ENCODE measurements at places on chromosomes 5 and 9. TPM values are rescaled to one million over a fixed set of nuclear protein-coding genes. Genes with fewer than 3 reads are reported as not detected.

GRCh38 chr9:123590499-123590898, 234.5 kb downstream of the CRB2 start:
- DNase-seq = no peak

DNA sequence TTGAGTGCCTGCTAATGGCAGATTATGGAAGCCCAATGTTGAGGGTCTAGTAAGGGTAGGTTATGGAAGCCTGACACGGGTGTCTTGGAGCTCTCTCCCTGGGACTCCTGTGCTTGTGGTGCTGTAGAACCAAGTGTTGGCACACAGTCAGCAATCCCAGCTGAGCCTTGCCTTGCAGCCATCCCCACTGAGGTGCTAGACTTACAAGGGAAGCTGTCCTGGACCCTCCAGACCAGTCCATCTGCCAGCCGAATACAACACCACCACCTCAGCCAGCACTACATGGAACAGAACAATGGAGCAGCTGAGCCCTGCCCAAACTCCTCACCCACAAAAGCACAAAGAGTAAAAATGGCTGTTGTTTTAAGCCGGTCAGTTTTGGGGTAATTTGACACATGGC, 90.5 kb upstream of the DNAH5 start:
- no peak for DNase-seq

- no peak for DNase-seq
Measured at GRCh38 chr5:51194671-51195070, 188.6 kb upstream of the ISL1 start.

DNA sequence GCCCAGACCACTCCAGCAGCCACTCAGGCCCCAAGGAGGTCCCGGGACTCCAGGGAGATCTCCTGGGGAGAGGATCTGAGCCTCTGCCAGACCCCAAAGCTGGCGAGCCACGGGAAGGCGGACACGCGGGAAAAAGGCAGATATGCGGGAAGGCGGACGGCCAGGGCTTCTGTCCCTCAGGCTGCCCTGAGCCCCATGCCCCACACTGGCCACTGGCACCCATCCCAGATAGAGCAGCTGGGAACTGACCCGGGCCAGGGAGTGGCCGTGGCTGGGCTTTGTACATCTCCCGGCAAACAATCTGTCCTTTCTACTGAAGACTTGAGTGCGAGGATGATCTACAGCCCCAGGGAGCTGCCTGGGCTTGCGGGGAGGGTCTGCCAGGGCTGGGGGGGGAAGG, 21.1 kb upstream of the NOTCH1 start:
- DNase-seq = no peak

DNA sequence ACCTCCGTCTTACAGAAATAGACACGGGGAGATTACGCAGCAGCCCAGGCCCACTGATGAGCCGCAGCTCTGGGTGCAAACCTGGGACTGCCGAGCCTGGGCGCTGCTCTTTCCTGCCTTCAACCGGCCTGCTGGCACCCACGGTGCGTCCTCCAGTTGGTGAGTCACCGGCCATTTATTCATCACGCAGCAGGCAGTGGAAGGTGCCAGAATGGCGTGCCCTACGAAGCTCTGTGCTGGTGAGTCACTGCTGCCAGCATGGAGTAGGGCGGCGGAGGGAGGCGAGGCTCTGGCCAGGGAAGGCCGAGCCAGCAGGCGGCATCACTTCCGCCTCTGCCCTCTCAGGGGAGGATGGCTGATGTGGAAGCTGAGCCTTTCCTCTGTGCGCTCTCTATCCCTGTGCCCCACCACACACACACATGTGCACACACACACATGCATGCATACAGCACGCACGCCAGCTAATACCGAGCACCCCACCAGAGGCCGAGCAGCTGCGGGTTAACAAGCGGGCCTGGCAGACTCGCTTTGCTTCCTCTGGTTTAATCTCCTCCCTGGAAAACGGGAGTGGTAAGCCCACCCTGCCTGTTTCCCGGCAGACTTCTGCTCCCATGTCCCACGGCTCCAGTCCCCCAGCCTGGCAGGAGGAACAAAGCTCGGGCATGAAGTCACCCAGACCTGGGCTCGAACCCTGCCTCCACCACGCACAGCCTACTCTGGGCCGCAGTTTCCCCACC, 39.2 kb downstream of the OLFM1 start:
- DNase-seq = no peak

GRCh38 chr5:76715736-76716455, at the start of gene F2R:
Gene F2R (plus strand): TSS chr5:76716126. CDS start chr5:76716308, 182 bp downstream.
- peak; percentile 67 for DNase-seq

DNA sequence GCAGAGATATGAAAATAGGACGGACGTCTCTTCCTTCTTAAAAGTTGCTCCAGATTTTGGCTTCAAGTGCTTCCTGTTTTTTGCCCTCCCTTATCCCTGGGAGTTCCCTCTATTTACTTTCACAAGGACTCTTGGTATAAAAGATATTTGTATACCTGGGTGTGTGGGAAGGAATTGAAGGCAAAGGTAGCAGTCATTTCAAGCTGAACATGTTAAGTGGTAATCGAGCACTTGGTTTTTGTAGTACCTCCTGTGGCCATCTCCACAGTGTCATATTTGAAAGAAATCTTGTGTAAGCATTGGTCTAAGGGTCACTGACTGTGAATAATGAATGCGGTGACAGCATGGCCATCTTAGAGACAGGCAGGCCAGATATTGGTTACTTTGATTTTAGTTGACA, 593.6 kb downstream of the MTRR start:
- no peak for DNase-seq

DNA sequence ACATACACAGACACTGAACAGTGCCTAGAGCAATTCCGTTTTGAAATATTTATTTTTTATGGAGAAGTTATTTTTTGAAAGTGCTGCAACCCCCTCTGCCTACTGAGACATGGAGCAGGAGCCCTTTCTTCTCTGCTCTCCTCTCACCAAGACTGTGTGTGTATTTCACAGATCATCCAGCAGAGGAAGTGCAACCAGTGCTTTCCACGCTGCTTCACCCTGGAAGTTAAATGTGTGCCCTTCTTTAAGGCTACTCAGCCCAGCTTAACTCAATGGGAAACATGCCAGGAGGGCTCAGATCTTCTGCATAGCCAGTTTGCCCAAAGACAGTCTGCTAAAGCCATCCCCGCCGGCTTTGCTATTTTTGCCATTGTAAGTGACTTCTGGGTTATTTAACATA, 606.3 kb downstream of the TLE1 start:
- DNase-seq = no peak

DNA sequence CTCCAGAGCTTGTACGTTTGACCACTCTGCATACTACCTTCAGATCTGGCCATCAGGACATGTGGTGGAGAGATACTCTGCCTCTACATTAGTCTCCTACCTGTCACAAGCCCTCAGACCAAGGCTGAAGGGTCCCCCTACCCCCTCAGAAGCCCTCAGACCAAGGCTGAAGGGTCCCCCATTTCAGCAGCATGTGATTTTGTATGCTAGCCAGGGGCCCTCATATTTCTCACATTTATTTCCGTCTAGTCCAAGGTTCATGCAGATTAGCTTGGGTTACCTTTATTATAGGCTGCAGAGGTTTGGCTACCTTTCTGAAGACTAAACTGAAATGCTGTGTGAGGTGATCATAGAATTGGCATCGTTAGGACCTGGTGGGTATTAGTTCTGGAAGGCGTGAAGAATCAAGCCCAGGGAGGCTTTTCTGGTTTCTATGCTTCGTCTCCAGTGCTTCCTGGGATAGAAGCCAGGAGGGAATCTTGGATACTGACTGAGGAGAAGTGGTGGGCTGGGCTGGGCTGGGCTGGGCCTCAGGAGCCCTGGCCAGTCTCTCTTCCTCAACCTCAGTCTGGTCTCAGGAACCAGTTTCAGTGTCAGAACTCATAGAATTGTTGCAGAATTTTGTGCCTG, 2.8 kb downstream of the SMIM32 start:
- peak; percentile 41 for DNase-seq

DNA sequence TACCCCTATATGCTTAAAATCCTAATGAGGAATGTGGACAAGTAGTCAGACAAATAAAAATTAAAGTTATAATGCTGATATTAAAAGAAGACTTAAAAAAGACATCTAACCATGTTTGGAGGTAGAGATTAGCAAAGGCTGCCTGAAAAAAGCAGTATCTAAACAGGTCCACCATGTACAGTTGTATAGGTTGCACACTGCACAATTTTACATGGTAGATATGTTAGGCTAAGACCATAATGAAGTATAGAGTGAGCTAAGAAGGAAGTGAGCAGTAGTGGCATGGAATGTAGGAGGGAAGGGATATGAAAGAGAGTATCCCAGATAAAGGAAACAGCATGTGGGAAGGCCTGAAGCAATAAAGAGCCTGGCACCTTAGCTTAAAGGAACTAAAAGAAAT, 51.1 kb downstream of the MAMDC2 start:
- no peak for DNase-seq

- DNase-seq = no peak
Measured at GRCh38 chr9:107138261-107138992, 144.7 kb upstream of the RAD23B start.

DNA sequence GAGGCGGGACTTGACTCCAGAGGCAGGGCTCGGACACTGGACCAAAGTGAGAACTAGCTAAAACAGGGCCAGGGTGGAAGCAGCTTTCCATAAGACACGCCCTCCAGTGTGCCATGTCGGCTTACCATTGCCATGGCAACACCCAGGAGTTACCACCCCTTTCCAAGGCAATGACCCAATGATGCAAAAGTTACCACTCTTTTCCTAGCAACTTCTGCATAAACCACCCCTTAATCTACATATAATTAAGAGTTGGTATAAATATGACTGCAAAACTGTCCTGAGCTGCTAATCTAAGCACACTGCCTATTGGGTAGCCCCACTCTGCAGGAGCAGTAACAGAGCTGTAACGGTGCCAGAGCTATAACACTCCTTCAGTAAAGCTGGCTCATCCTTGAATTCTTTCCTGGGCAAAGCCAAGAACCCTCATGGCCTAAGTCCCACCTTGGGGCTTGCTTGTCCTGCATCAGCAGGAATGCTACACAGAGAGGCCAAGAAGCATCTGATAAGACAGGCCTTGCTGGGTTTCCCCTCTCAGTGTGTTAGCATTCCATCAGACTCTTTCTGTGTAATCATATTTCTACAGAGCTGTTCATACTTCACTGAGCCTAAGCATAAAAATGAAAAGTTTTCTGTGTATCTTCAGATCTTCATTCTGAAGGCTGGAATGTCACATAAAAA, 262.7 kb upstream of the KLF9 start:
- no peak for DNase-seq

DNA sequence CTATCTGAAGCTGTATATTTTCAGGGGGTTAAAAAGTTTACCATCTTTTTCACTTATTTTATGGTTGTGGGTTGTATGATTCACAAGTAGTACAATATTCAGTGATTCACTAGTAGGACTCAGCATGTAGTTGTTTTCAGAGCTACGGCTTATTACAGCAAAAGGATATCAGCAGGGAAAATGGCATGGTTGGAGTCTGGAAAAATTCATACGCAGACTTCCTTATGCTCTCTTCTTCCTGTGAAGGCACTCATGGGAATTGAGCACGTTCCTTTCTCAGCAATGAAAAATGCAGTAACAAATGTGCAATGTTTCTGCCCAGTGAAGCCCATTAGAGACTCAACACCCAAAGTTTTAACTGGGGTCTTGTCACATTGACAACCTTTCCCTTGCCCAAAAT, 250.5 kb downstream of the KCNN2 start:
- no peak for DNase-seq

DNA sequence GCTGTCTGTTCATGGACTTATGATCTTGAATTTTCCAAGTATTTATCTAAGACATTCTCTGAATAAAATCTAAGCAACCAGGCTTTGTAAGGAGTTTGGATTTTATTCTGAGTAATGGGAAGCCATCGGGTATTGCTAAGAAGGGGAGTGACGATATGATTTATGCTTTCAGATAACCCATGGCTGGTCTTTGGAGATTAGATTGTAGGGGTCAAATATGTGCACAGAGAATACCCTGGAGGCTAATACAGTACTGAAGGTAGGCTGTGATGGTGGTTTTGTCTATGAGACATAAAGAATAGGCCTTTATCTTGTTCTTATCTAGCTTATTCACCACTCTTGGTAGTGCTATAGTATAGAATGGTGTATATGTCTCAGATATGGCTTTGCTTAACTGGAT, 60.0 kb upstream of the C5orf46 start:
- DNase-seq = no peak

DNA sequence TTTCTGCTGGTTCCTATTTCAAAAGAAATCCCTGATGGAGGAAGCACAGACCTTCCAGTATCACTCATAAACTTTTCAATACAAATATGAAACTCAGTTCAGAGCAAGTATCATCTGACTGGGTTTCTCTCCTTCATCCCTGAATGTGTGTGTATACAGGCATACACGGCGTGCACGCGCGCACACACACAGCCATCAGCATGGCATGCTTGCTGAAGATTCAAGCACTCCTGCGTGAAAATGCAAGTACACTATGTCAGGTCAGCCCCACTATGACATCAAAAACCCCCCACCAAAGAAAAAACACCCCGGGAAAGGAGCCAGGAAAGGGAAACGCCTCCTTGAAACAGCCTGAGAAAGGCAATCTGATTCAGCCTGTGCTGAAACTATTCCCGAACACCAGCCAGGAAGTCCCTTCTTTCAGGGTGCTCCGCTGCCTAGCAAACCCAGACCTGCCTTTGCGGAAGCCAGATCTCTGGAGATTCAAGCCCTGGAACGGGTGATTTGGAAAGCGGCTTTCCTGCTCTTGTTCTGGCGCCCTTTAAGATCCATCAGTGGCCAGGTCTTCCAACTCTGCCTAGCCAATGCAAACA, 831 bp downstream of the KLHL3 start:
- DNase-seq = peak; percentile 43

DNA sequence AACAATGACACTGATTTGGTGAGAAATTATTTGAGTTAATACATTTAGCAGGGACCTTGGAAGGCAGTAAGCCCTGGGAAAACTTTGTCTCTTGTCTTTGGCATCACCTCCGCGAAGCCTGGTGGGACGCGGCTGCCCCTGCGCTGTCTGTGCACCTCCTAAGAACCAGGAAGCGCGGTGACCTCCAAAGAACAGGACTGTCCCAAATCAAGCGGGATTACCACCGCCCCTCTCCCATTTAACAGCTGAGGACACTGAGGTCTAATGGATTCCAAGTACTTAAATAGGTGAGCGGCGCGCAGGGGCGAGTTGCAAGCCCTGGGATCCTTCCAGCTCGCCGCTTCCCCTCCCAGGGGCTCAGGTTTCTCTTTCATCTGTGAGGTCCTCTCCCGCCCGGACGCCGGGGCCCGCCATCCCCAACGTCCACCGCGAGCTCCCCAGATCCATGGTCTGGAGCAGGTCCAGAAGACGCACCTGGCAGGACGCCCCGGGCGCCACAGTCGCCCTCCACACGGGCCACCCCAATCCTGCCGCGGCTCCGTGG, 432 bp downstream of the STARD4 start:
- DNase-seq = no peak

GRCh38 chr5:91556-92263, at the start of gene PLEKHG4B:
Gene PLEKHG4B (plus strand): TSS chr5:92168. CDS start chr5:92232, 64 bp downstream.
- no peak for DNase-seq

The PCDHA13 gene
- polyA plus RNA-seq = 0.21 TPM

The SVEP1 gene
- 20.9 TPM for polyA plus RNA-seq

The PPP1R26 gene
- 9.2 TPM for polyA plus RNA-seq

The GALNT12 gene
- polyA plus RNA-seq = 4.6 TPM

The SPINK6 gene
- polyA plus RNA-seq = not detected

The CARD6 gene
- 1.5 TPM for polyA plus RNA-seq

All from muscle of arm (tissue), 14 donors.